Activated CD4-positive, alpha-beta T cell treated with anti-CD3 and anti-CD28 coated beads for 36 hours (primary cell): ENCODE measurements at places on chromosomes 3 and 15. TPM values are rescaled to one million over a fixed set of nuclear protein-coding genes. Genes with fewer than 3 reads are reported as not detected.

PPP1R14D gene
- not detected for total RNA-seq

MYZAP gene
- 0.11 TPM for total RNA-seq

CTXN2 gene
- total RNA-seq = not detected

OXTR gene
- 0.70 TPM for total RNA-seq

GABRG3 gene
- not detected for total RNA-seq

PTH1R gene
- total RNA-seq = not detected

ZNF106 gene
- 52.9 TPM for total RNA-seq

CXCR6 gene
- 0.85 TPM for total RNA-seq

GOLGA8G gene
- not detected for total RNA-seq

MYO1E gene
- 8.0 TPM for total RNA-seq

TAGLN3 gene
- total RNA-seq = 3.5 TPM

GATA2 gene
- 0.07 TPM for total RNA-seq

CX3CR1 gene
- 0.16 TPM for total RNA-seq

SLC28A1 gene
- total RNA-seq = not detected

TRH gene
- not detected for total RNA-seq
